ENCODE measurements at places on chromosomes 11 and 22.

DNA sequence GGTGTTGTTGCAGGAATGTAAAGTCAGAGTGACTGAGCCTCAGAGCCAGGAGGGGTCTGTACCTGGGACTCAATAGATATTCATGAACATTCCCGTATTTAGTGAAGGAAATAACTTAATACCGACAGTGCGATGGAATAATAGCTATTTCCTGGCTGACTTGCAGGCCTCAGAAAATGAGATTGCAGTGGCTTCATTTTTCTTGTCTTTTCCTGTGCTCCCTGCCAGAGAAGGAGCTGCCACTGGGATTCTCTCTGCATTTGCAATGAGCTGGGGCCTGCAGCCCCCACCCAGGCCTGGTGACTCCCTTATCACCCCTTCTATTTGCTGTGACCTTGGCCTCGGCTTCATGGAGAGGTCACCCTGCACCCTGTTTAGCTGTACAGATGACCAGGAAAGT is 173.4 kb downstream of the MIAT start:
- no peak for DNase-seq

DNA sequence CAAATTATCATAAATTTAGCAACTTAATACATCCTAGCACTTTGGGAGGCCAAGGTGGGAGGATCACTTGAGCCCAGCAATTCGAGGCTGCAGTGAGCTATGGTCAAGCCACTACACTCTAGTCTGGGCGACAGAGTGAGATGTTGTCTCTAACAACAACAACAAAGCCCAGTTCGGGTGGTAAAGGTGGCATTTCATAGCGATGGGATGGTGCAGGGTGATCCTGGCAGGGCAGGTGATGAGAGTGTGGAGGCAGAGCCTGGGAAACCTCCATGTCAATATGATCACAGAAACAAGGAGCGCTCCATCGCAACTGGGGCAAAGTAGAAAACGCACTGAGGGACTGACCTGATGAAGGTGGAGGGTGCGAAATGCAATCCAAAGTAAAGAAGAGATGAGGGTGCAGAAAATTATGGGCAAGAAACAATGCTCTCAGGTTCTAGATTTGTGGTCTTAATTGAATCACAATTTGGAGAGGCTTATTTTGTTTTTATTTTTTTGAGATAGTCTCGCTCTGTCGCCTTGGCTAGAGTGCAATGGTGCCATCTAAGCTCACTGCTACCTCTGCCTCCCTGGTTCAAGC is 32.8 kb upstream of the CLDN5 start:
- DNase-seq, result no peak

GRCh38 chr11:128244871-128245270 is 342.5 kb downstream of the ETS1 start:
- no peak for DNase-seq

- no peak for DNase-seq
Observed at GRCh38 chr11:102457056-102457677, 4.6 kb upstream of the TMEM123 start.

DNA sequence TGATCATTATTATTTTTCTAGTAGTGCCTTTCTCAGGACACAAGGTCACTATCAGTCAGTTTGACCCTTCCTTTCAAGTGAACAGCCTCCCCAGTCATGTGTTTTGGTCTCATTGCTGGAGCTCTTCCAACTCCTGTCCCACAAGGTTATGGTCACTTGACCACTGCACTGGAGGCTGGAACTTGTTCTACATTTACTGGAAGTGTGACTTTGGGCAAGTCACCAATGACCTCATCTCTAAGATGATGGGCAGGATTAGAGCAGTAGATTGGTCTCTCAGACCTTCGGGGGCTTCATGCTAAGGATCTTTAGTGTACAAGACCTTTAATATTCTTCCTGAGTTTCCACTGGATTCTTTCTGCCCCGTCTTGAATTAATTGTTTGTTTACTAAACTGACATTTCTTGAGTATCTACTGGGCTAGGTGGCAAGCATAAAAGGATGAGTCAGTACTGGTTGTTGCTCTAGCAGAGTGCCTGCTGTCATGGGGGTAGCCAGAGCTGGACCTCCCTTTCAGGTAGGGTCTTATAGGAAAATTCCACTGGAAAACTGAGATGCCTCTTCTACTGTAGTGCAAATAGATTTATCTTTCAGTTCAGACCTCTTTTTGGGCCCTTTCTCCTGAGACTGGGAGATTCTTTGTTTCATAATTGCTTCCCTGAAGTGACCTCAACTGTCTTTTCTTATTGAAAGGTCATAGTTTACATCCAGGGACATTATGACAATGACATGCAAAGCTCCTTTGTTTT is 106.8 kb downstream of the GRAMD1B start:
- DNase-seq, result no peak

GRCh38 chr11:85974122-85974521 is 94.8 kb downstream of the PICALM start:
- DNase-seq, result no peak

DNA sequence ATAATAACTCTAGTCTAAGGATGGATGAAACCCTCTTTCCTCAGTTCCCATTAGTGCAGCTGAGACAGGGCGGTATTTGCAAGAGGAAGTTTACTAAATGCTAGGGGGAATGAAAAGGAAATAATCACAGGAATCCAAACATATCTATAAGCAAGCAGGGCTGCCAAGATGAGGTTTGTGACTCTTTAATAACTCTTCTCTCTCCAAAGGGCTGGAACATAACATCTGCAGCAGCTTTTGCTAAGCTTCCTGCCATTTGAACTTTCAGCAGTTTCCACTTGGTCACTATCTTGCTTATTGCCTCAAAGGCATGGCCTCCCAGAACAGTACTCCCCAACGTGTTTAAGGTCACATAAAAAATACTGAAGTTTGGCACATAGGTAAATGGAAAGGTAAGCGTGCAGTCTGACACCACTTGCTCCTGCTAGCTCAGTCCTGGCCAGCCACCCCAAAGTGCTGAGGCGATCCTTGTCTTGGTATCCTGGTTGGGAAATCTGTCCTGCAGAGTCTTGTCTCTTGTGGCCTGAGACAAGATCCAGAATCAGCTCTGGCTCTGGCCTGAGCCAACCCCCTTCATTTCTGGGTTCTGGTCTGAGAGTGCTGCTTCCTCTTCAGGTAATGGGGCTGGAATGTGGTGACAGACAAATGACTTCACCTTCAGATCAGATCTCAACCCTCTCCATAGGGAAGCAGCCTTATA is 81.8 kb downstream of the KCNC1 start:
- DNase-seq, result no peak

GRCh38 chr11:25890626-25891260 is 441.2 kb upstream of the ANO3 start:
- no peak for DNase-seq

GRCh38 chr11:85276332-85276731 is 350.8 kb downstream of the DLG2 start:
- DNase-seq, result no peak

- no peak for DNase-seq
Observed at GRCh38 chr11:6204706-6205105, 651 bp upstream of the C11orf42 start.

GRCh38 chr11:121482231-121483129 is 29.7 kb upstream of the SORL1-AS1 start:
- DNase-seq, result peak; percentile 40

DNA sequence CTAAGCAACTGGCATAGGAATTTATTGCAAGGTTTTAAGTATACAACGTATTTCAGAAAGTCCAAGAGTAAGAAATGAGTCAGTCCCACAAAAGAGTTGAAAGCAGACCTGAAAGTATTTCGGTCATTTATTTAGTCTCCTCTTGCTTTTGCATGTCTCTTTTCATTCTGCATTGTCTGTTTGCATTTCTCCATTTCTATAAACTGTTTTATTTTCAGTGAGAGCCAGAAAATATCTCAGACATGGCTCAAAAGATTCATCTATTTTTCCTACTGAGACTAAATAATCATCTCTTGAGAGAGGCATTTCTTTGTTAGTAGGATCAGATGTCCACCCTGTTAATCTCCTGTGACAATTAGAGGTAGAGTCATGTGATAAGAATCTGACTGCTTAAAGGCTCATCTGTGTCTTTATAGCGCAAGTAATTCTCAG is 219.1 kb upstream of the CCDC179 start:
- no peak for DNase-seq

DNA sequence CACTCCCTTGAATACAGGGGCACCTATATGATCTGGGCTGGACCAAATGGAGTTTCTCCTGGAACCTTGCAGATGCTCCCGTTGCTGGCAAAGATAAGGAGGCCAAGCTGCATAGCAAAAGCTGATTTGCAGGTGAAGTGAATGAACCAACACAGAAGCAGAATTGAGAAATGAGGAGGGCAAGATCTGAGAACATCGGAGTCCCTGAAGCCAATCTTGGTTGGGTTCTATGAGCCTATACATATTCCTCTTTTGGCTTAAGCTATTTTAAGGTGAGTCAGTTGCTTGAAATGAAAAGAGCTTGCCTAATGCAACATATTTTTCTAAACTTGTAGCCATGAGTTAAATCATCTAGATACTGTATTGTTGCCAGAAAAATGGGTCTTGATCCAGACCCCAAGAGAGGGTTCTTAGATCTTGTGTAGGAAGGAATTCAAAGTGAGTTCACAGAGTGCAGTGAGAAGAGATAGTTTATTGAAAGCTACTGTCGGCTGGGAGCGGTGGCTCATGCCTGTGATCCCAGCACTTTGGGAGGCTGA is 23.5 kb downstream of the WEE1 start:
- no peak for DNase-seq

- no peak for DNase-seq
Observed at GRCh38 chr22:43432883-43433415, 21.1 kb downstream of the MPPED1 start.

GRCh38 chr22:28137036-28137435 is 218.0 kb upstream of the PITPNB start:
- DNase-seq, result no peak

- no peak for DNase-seq
Observed at GRCh38 chr11:106913141-106913540, 105.1 kb downstream of the GUCY1A2 start.

- no peak for DNase-seq
Observed at GRCh38 chr11:45104006-45104789, 42.2 kb upstream of the PRDM11 start.

- no peak for DNase-seq
Observed at GRCh38 chr22:37544955-37545702, 15.2 kb upstream of the CDC42EP1 start.

DNA sequence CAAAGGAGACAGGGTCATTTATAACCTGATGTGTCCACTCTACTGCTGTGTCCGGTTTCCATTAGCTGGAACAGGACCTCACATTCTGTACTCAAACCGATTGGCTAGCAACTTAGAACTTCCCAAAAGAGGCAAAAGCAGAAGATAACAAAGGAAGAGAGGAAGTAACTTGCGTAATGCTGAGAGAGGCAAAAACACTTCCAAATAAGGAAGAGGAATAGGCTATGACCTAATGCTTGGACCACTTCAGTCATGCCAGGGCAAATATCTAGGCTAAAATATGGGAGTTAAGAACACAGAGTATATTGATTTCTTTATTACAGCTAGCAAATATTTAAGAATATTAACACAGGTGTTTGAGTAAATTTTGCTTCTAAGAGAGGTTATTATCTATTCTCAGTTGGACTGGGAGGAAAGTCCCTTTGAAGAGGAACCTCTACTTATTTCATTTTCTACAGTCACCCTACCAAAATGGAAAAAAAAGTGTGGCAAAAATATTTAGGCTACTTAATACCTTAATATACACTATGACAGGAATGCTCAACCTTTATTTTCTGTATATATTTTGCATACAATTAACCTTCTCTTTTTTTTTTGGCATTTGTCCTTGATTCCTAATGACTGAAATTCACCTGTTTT is 499.8 kb upstream of the CHORDC1 start:
- DNase-seq, result no peak

DNA sequence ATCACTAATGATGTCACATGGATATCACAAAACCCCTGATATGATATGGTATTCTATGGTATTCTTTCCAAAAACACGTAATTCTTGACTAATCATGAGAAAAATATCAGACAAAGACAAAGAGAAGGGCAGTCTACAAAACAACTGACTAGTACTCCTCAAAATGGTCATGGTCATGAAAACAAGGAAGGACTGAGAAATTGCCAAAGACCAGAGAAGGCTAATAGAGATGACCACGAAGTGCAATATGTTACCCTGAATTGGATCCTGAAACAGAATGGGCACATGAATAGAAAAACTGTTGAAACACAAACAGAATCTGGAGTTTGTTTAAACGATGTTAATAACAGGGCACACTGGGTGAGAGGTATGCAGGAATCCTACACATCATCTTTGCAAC is 10.2 kb downstream of the CKAP5 start:
- DNase-seq, result no peak

DNA sequence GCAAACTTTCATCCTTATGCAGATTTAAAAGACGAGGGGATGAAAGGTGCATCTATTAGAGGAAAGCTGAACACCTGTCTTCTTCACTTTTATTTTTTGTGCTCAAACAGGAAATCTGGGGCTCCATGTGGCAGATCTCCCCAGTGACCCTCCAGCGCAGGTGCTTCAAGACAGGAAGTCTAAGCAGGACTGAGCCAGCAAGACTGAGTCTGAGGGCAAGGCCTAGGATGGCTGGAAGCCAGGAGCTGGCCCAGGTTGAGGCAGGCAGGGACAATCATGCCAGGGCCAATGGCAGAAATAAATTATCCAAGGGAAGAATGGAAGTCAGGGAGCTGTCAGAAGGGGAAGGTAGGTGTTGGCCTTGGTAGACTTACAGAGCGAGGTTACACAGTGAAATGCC is 101.1 kb upstream of the SPON1 start:
- no peak for DNase-seq

DNA sequence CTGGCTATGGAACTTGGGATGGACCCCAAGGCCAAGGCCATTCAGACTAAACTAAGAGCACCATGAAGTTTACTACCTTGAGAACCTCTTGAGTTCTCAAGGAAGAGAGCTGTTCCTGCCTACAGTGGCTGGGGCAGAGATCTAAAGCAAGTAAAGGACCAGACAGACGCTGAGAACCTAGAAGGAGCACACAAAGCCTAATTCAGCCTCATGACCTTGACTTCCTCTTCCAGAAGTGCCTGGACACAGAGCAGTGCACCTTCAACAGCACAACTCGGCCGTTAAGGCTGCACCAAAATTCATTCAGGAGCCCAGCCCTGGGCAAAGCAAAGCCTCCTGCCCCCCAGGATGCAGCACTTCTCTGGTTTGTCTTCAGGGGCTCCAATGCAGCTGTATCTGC is 82.9 kb upstream of the AKIP1 start:
- no peak for DNase-seq

- no peak for DNase-seq
Observed at GRCh38 chr11:41133023-41133422, 326.4 kb downstream of the LRRC4C start.

All from stimulated activated CD4-positive, alpha-beta T cell treated with anti-CD3 and anti-CD28 coated beads, TNF-alpha, amount 100 ng/mL, for 4 hours (primary cell).